HTR-8/SVneo (cell line): ENCODE measurements at places on chromosomes 2 and 18.

DNA sequence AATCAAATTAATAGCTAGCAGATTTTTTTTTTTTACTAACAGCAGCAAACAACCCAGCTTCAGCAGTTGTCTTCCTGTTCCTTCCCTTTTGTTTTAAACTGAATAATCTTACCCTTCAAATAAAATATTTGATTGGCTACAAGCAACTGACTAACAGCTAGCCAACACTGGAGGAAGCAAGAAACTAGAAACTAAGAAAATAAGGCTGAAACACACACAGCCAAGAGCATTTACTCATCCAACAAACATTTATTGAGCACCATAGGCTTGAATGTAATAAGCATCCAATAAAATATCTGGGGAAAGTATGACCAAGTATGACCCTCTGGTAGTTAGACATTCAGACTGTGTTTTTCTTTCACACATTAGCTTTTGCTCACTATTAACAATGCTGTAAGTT lies 189.2 kb downstream of the CD226 start:
- DNase-seq = no peak

- no peak for DNase-seq
Measured at GRCh38 chr18:45019469-45019868, 338.8 kb downstream of the SETBP1 start.

DNA sequence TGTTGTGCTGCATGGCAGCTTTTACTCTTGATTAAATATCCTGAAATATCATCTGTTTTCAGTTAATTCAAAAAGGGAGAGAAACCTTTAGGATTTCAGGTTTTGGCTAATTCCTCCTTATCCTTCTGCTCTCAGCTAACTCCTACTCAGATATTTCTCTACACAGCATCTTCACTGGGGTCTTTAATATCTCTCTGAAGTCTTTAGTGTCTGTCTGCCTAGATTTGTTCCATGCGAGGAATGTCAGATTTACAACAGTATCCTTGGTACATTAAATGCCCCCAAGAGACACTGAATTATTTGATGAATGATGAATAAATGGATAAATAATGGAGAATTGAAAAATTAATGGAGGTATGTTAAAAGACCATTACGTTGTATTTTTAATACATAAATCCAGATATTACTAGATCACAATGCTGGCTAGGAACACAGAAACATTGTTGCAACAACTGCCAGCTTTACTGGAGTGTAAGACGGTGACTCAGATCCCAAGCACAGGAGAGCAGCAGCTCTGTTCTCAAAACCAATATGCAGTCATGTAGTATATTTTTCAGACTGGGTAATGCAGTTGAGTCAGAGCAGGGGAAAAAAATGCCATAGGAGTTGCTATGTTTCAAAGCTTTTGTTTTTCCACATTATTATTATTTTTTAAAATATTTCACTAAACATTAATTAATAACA lies 388.0 kb upstream of the SYT4 start:
- DNase-seq = peak; percentile 1

GRCh38 chr18:41974796-41975201 lies 19.8 kb downstream of the PIK3C3 start:
- DNase-seq = no peak

GRCh38 chr2:191308026-191308425 lies 62.8 kb downstream of the MYO1B start:
- no peak for DNase-seq

GRCh38 chr2:222751238-222751637 lies 79.8 kb downstream of the MOGAT1 start:
- no peak for DNase-seq

DNA sequence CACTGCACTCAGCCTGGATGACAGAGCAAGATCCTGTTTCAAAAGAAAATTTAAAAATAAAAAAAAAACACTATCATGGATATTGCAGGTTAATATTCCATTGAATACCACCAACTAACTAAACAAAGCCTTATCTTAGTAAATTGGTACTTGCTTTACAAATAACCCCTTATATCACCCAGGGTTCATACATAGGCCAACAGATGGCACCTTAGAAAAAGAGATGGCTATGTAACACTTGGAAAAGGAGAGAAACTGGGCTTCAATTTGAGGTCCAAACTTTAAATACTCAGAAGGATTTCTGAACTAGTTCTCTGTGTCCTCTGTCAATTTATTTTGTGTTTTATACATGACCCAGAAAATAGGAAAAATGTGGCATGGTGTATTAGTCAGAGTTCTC lies 249.6 kb upstream of the LRP1B start:
- no peak for DNase-seq

DNA sequence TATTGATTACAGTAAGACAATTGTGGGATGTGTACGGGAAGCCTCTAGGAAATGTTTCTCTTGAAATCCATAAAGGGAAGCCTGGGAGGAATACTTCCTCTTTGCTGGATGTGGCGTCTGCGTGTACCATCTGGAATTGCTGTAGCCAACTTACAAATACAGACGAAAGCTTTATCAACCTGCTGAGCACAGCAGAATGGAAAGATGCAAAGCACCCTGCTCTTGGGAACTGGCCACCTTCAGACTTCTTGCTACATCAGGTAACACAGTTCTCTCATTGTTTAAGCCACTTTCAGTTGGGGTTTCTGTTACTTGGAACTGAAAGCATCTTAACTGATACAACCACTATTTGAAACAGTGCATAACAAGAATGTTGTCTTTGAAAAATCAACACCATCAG lies 213.8 kb downstream of the HRH4 start:
- no peak for DNase-seq

GRCh38 chr2:168529054-168529833 lies 73.2 kb downstream of the CERS6 start:
- DNase-seq = no peak

DNA sequence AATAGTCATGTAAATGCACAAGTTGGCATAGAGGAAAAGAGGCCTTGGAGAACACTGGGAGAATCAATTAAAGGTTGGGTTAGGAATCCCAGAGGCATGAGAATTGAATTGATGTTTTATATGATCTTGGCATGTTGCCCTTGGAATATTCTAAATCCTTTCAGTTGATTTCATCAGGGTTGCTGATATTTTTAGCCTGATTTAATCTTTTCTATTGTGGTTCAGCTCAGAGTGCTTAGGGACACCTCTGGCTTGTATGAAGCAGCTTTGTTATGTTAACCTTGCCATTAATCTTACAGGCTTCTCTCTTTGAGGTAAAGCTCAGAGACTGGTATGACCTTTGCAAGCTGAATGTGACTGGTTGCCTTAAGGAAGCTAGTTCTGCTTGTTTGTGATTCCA lies 64.4 kb upstream of the LYPD6B start:
- no peak for DNase-seq

DNA sequence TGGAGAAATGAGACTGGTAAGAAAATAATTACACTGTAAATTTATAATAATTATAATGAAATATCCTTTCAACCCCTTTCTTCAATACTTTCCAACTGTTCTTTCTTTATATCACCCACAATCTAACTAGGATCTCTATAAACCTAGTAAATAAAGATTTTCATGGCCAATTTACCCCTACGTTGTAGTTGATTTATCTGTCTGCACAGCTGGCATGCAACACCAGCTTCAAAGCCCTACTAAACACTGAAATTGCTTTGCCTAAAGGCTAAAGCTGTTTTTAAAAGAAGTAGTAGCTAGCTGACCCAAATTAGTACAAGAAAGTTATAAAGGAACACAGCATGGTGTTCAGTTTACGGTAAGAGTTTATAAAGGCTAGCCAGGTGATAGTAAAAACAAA lies 140.1 kb downstream of the NOL4 start:
- no peak for DNase-seq

DNA sequence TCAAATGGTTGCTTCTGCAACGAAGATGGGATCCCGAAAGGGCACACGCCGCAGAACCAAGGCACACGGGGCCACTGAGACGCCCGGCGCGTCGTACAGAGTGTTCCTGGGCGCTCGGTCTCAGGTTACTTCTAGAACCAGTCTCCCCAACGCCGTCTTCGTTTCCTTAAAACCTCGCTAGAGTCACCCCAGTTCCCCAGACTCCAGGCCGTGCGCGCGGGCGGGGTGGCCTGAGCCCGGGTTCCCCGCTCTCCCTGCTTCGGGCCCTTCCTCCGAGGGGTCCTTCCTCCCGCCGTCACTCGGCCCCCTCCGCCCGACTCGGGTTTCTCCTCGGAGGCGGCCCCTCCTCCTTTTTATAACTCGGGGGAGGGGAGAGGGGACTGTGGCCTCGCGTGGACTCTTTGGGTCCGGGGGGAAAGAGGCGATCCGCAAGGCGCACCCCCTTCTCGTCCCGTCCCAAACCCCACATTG lies 774 bp upstream of the FZD7 start:
- peak; percentile 70 for DNase-seq

GRCh38 chr18:79421275-79421857 lies 25.6 kb downstream of the NFATC1 start:
- DNase-seq = no peak

DNA sequence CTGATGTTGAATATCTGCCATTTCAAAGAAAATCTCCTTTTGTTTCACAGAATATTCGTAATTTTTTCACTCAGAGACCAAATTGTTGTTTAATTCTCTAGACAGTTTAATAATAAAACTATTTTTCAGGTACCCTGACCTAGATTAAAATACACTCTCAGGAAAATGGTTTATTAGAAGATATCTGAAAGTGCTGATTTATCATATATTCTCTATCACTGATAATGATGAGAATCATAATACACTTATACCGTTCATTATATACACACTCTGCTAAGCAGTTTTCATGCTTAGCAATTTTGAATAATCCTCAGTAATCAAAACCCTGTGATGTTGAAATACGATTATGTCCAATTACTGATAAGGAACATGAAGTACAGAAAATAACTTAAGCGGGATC lies 772.9 kb upstream of the CRIM1 start:
- DNase-seq = no peak

GRCh38 chr2:120029672-120030640 lies 17.1 kb downstream of the EPB41L5 start:
- no peak for DNase-seq

GRCh38 chr2:133732059-133732458 lies 163.8 kb upstream of the NCKAP5 start:
- DNase-seq = no peak

GRCh38 chr18:39675368-39675767 lies 2109.8 kb upstream of the CELF4 start:
- peak; percentile 15 for DNase-seq

DNA sequence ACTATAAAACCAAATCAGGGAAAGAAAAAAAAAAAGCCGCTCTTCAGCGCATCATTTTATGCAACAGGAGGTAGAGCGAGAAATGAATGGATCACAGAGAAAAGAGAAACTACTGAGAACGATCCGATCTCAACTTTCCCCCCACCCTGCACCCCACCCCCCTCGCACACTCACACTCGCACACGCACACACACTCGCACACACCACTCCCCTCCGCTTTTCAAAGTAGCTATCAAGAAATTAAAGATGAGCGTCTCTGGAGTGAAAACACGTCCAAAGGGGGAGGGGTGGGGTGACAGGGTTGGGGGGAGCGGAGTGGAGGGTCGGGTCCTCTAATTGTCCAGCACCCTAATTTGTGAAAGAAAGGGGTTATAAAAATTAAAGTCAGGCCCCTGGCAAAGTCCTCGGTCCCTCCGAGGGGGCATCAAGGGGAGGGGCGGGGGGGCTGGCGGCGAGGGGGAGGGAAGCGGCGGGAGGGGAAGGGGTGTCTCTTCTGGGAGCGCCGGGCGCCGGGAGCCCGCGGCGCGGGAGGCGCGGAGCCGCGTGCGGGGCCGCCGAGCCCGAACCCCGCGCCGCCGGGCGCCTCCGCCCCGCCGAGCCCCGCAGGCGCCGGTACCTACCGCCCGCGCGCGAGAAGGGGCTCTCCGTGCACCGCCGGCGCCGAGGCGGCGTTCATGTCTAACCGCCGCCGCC lies 428 bp downstream of the TCF4 start:
- no peak for DNase-seq

GRCh38 chr2:136693966-136694365 lies 71.4 kb upstream of the THSD7B start:
- DNase-seq = no peak

DNA sequence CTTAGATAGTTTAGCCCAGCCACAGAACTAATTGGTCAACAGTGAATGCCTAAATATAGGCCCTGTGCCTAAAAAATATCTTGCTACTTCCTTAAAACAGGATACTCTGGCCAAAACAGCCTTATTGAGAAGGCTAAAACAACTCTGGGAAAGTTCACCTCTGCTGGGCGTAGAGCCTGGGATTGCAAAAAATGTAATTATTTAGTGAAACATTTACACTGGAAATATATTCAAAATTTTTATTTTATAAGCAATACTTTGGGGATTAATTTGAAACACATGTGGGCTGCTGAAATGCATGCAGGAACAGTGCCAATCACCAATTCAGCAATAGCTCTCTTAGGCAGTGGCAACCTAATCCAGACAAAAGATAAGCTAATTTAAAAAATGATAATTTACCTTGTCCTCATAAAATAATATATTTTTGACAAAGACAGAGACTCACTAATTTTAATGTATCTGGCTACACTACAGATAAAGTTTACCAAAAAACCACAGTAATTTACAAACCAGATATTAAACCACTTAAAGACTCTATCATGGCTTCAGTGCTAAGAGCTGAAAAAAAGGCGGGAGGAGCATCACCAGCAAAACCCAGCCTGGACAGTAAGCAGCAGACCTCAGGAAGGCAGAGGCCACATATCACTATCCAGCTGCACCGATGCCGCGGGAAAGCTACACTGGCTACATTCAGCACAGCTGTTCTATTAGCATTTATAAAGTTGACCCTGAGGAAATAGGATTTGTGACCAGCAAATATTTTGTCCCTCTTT lies 18.5 kb downstream of the TRAK2 start:
- no peak for DNase-seq

DNA sequence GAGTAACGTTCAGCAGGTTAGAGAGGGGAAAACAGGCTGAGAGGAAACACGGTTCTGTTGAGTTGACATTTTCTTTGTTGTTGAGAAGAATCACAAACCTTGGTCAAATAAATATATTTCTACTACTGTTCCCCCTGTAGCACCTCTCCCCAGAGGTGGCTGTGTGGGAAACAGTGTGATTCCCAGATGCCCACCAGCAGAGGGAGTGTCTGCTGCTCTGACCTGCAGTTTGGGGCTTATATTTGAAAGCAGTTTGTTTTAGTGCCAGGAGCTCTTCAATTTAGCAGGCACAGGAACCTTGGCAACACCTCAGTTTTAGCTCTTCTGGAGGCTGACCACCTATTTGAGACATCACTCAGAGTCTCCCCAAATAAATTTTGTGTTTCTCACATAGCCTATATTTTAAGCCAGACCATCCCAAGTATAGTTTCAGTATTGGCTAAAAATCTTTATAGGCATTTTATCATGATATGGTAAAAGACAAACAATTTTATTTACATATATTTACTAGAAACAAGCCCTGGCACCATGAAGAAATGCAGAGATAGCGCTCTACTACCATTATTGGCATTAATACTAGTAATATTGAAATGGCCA lies 75.7 kb downstream of the PIK3C3 start:
- DNase-seq = peak; percentile 21

DNA sequence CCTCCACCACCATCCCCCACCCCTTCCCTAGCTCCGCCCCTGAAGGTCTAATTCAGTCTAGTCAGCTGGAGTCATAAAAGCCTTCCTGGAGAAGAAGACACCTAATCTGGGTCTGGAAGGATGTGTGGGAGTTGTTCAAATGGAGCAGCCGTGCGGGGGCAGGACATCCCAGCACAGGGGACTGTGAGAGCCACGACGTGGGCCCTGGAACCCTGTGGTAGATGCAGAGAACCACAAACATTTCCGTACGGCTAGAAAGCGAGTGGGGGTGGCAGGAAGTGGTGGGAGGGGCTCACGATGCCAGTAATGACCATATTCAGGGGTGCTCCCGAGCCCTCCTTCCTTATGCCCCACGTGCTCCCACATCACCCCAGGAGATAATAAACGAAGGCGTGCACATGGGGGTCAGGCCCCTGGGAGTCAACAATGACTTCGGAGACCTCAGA lies 20.9 kb upstream of the COL6A3 start:
- peak; percentile 49 for DNase-seq
